SK-N-SH treated with all-trans-retinoic acid at 6 μM for 48 hours (cell line): ENCODE measurements at places on chromosomes 6 and 20.

GRCh38 chr6:157124485-157125254, 198.6 kb downstream of the TMEM242 start:
- no peak for ATAC-seq

DNA sequence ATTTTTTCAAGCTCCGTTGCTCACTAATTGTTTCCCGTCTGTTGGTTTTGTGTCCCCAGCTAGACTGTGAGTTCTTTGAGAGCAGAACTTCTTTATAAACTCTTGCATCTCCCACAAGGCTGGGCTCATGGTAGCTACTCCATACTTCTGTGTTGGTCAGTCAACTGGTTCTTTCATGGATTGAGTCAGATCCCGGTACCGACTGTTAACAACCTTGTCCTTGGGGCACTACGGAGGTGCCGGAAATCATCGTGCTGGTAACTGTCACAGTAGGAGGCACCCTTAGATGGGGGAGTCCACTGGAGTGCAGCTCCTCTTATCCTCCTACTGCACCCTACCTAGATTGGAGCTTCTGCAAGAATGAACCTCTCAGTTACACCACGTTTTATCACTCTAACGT, 8.6 kb upstream of the STX16 start:
- no peak for ATAC-seq

DNA sequence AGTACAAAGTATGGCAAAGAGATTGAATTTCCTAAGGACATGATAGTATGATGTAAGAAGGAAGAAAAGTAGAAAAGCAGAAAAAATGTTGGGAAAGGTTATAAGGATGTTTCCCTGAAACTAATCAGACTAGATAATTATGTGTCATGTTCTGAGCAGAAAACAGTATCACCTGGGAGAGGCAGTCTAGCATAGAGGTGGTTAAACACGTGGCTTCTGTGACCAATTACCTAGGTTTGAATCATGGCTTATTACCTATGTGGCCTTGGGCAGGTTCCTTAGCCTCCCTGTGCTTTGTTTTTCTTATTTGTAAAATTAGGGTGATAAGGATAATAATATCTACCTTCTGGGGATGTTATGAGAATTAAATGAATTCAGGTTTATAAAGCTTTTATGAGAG, 38.0 kb downstream of the SCGN start:
- ATAC-seq = no peak

DNA sequence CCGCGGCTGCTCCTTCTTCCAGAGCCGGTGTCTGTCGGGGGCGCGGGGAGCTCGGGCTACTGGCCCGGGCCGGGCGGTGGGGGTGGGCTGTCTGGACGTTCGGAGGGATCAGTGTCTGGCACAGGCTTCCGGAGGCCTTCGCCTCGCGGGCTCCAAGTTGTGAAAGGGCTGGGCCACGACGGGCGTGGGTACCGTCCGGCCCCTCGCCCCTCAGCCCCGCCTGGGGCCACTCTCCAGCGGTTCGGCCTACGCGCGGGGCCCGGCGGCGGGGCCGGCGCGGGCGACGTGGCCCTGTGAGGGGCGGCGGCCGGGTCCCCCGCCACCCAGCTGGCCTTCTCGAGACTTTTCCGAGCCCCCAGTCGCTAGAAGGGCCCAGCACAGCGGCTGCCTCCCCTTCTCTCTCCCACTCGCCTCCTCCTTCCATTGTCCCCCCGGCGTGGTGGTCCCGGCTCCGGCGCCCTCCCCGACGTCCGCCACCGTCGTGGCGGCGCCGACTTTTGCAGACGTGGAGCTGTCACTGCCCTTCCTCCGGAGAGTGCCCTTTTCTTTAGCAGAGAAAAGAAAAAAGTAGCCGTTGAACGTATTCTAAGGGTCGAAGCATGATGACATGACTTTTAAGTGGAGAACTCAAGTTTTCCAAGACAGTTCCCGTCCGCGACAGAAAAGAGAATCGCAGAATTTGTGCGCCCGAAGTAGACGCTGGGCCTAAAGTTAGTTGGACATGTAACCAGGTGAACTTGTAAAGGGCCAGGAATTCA, 571 bp downstream of the ITCH start:
- ATAC-seq = peak; percentile 79

GRCh38 chr6:3825851-3826581, 23.2 kb upstream of the FAM50B start:
- peak; percentile 97 for ATAC-seq

DNA sequence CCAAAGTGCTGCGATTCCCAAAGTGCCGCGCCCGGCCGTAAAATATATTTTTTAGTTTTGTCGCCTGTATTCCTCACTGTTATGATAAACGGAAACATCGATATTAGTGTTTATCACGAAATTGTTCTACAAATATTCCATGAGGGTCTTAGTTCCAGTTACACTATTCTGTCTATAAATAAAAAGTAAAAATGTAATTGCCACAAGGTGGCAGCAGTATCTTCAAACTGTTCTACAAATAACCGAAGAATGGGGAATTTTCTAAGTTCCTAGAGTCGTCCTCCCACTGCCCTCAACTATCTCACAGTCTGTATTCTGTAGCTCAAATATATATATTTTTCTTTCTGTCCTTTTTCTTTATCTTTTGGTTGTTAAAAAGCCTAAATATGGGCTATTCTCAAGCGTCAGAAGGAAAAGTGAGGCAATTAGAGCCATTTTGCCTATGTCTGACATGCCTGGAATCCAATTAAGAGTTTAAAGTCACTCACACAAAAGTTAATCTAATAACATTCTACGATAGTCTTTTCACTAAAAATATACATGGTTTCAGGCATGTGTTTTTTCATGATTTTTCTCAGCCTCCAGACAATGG, 14.2 kb upstream of the FAM162B start:
- ATAC-seq = peak; percentile 89

DNA sequence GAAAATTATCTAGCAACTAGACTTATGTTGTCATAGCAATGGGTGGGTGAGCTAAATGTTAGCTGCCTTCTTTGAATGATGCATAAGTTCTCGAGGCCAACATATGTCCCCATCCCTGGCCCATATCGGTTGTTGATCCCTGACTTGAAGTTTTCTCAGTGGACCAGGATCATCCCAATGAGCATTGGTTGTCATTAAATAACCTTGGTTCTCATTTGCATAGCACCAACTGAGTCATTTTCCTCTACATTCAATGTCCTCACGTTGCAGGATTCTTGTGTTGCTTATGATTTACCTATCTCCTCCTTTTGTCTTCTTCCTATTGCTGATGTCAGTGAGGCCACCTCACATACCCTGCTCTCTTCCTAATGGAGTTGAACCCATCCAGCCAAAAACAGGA, 12.1 kb upstream of the AHCY start:
- ATAC-seq = no peak

DNA sequence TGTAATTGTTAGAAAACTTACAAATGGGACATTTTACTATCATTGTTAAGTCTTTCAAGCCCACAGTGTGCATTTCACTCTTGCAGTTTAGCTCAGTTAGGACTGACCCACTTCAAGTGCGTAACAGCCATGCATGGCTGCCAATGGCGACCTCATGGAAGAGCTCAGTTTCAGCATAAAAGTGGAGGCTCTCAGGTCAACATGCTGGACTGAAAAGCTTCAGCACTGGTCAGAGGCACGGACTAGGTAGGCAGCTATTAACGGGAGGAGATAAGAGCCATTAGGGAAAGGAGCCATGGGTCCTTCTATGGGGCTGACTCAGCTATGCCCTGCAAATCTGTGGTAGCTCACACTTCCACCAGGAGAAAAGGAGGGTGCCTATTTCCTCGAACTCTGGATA, 101.8 kb downstream of the TTLL2 start:
- ATAC-seq = no peak

DNA sequence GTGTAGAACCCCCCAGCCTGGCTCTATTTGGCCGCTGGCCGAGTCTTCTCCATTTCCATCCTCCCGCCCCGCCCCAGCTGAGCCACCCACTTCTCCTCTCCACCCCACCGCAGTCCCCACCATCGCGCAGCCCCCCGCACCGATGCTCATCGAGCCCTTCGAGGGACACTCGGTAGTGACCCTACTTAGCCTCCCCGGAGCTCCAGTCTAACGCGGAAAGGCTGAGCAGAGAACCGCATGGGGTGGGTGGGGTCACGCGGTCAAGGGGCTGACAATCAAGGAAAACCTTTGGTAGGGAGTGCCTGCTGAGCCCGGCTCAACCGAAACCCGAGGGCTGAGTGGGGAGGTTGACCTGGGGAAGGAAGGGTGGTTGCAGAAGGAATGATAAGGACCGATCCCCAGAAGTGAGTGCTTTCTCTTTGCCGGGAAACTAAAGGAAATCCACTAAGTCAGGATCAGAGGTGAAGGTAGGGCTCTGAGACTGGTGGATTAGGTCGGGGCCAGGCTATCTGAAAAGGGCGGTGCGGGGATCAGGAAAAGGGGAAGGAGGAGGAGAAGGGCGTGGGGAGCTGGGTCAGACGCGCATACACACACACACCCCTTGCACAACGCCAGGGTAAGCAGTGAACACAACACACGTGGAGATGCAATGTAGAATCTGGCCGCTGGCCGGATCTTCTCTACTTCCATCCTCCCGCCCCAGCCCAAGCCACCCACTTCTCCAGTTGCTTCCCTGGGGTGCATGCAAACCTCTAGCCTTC, 49.8 kb downstream of the CPXM1 start:
- no peak for ATAC-seq

DNA sequence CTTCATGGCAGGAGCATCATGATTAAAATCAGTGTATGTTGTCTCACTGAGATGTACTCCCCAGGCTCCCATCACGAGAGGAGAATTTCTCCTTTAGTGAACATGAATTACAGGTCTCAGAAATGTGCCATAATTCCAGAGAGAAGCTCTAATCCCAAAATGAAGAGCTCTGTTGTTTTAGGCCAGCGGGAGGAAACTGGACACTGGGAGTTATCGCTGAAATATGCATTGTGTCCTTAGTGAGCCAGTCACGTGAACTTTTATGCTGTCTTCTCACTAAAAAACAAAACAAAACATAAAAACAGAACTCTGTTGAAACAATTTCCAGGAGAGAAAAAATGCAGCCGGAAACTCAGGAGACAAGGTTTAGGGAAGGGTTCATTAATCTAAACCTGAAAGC, 315.7 kb upstream of the NT5E start:
- no peak for ATAC-seq

GRCh38 chr6:53673162-53673727, 7.7 kb upstream of the KLHL31 start:
- peak; percentile 47 for ATAC-seq

DNA sequence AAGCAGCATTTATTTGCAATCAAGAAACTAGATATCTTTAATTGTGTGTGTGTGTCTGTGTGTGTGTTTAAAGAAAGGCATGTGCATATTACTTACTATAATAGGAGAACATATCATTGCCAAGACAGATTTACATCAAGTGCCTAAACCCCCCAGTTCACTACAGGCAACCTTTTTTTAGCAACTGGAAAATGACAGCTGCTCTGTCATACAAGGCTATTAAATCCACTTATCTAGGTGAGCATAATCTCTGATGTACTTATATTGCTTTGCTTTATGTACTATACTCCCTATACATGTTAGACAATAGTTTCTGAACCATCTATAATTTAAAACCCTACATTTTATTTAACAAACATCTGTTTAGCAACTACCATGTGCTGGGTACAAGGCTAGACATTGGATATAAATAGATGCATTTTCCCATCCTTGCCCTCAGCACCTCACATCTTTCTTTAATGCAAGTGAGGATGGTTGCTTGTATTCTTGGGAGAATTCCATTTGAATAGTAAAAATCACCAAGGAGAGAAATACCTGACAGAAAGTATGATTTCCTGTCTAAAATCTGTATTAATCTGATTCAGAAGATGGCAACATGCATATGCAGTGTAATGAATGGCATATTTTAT, 398.3 kb downstream of the LAMA2 start:
- no peak for ATAC-seq

DNA sequence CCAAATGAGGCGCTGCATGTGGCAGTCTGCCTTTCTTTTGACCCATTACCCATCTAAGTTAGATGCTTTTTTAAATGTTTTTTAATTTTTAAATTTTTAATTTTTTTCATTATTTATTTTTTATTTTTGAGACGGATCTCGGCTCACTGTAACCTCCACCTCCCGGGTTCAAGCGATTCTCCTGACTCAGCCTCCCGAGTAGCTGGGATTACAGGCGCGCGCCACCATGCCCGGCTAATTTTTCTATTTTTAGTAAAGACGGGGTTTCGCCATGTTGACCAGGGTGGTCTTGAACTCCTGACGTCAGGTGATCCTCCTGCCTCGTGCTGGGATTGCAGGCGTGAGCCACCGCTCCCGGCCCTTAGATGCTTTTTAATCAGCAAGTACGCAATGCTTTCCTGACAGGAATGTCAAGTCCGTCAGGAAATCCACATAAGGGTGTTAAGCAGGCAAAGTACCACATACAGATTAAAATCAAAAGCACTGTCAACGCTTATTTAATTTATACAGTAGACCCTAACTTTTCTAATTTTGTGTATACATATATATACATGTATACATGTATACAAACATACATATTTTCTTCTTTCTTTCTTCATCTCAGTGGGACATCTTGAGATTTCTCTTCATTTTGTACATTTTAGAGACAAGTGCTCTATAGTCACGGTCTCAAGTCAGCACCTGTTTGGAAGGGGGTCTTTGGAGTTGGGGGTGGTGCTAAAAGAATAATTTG, 995 bp upstream of the GSTA4 start:
- peak; percentile 1; the same call in 2 of the 3 replicates for ATAC-seq

DNA sequence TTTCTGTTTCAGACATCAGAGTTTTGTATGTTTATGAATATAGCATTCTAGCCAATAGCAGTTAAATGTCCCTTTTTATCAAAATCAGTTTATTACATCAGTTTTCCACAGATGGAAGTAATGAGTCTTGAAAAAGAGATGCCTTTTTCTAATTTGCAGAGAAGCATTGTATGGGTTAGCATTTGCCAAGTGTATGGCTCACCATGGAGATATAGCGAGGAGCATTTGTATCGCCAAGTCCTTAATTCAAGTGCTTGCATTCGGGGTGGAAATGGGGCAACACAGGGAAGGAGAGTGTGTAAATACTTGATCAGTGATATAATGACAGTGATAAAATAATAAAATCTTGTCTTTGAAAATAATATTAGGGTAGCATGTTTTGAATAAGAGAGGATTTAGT, 42.9 kb downstream of the TXLNB start:
- no peak for ATAC-seq

DNA sequence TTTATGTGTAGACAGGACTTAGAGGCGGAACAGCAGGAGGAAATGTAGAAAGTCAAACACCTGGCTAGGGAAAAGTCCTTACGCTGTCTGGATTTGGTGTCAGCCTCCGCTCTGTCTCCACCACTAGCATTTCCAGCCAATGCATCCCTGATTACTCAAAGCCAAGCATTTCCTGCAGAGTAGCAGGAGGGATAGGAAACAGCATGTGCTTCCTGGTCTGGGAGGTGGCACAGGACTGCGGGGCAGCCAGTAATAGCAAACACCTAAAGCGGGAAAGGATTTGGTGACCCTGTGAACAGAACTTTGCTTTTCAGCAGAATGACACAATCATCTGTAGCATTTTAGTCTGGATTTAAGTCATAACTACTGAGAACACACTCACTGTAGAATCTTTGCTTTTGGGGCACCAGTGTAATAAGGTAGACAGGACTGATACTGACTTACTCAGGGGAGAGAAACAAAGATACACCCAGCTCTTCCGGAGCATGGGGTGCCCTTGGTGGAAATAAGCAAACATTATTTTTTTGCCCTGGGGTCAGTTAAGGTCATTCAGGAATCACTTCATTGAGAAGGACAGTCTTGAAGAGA, 133.3 kb upstream of the AHI1 start:
- no peak for ATAC-seq
